Activated CD4-positive, alpha-beta memory T cell treated with anti-CD3 and anti-CD28 coated beads, Interleukin-2, amount 10 ng/mL, durations not matched to agents 7 days and 5 days (primary cell): ENCODE measurements at places on chromosomes 3 and 15. TPM values are rescaled to one million over a fixed set of nuclear protein-coding genes. Genes with fewer than 3 reads are reported as not detected.

The ANKUB1 gene
- not detected for total RNA-seq

The GASK1A gene
- not detected for total RNA-seq

DNA sequence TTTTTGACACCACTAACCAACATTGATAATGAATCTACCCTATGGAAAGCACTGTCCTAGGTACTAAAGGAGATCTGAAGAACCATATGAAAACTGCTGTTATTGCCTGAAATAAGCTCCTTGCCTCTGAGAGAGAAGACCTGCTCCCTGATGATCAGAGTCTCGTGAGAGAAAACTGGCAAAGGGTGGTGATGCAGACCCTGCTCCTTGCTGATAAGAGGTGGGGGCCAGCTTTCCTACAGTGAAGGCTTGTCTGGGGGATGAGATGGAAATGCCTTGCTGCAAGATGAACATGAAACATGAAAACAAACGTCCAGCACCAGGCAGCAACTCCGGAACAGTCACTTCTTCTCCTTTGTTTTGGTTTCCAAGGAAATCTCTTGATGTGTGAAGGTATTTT lies 31.9 kb downstream of the RASGRP1 start:
- no peak for DNase-seq

DNA sequence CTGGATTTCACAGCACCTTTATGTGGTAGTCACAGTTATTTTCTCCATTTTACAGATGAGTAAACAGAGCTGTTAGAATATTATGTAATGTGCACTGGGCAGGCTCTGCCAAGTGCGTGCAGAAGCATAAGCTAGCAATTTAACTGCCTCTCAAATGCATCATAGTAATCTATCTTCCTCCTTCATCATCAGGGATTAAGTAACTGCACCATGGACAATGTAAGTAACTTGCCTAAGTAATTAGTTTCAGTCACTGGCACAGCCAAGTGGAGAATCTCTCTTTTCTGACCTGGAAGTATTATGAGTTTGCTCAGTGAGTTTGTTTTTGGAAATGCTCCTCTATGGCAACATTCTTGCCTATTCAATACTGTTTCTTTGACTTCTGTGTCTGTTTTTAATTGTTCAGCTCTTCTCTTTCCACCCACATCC lies 260.5 kb downstream of the PTPRG start:
- no peak for DNase-seq

GRCh38 chr3:36591959-36592358 lies 172.4 kb downstream of the DCLK3 start:
- no peak for DNase-seq
